ENCODE measurements at places on chromosomes 4 and X.

GRCh38 chr4:6957148-6957520 lies 47.5 kb downstream of the TBC1D14 start:
- DNase-seq = no peak

DNA sequence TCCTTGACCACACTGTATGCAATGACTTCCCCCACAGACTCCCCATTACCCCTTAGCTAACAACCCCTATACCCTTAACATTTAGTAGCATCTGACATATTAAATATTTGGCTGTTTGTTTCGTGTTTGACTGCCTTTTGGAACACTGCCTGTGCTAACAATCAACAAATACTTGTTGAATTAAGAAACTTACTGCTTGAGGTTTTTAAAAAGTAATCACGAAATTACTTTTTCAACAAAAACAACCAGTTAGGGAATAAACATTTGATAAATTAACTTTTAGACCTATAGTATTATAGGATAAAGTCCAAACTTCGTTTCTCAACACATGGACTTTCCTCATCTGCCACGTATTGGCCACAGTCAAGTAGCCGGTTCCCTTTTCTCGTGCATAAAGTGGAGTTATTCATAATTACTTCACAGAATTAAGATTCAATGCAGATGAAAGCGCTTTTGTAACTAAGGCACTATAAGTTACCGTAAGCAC lies 555 bp upstream of the ELMOD2 start:
- peak; percentile 2 for DNase-seq

GRCh38 chr4:105637408-105638176 lies 70.9 kb downstream of the INTS12 start:
- no peak for DNase-seq

DNA sequence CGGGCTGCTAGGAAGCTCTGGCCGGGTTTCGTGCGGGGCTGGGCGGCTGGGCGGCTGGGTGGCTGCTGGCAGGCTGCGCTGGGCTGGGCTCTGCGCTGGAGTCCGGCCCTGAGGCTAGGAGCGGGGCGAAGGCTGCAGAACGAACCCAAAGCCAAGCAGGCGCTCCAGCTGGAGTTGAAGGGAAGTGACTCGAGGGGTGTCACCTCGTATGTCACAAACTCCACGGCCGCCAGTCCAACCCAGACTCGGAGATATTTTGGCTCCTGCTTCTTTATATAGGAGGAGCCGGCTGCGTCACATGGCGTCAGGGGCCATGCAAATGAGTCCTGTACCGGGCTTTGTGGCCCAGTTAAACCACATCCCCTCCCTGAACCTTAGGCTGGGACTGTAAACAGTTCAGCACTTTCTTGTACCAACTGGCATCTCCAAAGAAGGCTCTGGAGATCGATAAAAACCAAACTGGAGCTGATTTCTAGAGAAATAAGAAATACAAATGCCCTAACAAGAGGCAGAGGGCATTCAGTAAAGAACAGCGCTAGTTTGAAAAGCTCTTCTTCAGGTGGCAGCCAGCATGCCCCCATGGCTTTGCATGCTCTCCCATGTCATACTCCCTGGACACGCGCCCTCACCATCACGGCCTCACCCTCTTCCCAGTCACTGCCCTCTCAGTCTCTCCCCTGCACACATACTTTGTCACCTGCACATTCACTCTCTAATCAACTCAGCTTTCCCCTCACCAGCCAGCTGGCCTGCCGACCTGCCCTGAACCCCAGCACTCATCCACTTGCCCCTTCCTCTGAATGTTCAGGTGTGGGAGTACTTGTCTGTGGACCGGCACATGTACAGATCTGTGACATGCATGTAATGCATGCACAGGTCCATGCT lies 58.5 kb downstream of the TSC22D3 start:
- DNase-seq = peak; percentile 73

- no peak for DNase-seq
These were observed 975.9 kb downstream of the STIM2 start for GRCh38 chr4:27836523-27836922.

- no peak for DNase-seq
These were observed 100.7 kb downstream of the CRLF2 start for GRCh38 chrX:1111601-1112300.

GRCh38 chr4:149370002-149370401 lies 445.6 kb downstream of the IQCM start:
- no peak for DNase-seq

- no peak for DNase-seq
These were observed 10.0 kb downstream of the TNIP3 start for GRCh38 chr4:121154103-121154515.
